ENCODE measurements at places on chromosomes 2 and 18.

DNA sequence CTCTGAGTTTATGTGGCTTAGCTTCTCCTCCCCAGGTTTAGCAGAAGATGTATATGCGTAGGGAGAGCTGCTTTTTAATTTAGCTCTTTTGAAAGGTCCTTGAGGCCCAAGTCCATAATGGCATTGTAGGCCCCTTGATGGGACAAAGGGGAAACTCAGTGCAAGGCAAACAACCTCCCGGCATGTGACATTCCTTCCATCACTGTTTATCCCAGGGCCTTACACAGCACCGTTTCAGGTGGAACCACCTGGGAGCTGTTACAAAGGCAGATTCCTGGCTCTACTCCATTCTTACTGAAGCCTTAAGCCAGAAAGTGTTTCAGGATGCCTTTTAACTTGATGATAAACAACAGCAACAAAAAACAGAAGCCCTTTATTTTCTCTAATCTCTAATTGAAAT lies 555.4 kb downstream of the SLC4A3 start:
- DNase-seq, result no peak

DNA sequence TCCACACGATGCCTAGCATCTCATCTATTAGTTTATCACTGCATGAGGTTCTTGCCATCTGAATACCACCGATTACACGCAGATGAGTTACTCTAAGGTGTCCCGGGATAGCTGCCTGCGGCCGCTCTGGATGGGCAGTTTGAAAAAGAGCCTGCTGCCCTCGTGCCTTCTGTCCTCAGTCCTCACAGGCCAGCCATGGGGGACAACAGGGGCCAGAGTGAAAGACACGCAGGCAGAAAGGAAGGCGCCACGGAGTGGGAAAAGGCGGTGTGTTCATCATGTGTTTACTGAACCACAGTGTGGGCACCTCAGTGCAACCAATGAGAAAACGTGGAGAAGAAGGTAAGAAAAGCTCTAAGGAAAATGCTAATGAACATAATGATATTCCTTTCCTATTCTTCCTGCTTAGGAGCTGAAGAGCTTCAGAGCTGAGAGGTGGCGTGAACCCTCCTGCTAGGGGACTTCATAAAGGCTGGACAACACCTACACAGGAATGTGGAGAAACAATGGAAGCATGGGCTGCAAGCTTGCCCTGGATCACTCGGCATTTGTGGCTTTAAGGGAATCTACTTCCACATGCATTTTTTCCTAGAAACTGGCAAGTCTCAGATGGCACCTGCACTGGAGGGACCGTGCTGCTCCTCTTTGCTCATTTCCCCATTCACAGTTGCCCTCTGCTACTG lies 50.9 kb downstream of the CABYR start:
- no peak for DNase-seq

DNA sequence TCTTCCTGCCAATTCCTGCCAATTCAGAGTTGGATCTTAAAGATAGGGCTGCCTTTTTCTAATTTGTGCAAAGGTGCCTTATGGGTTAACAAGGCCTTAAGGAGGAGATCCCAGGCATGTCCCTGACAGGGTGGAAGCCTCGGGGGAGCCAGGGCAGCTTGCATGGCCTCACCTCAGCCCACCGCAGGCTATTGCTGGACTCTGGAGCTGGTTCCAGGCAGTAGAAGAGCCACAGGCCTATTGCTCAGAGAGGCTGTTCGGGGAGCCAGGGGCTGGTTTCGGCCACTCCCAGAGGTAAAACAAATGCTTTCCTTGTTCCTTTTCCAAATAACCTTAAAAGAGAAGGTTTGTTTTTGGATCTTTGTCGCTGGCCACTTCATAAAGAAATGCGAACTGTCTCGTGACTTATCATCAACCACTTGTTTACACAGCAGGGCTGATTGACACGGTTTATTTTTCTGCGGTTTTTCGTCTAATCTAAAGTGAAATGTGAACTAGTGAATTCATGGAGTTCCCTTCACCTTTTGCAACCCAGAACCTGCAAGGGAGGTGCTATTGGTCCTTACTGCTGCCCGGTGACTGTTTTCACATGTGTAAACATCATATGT lies 108.6 kb downstream of the APOB start:
- no peak for DNase-seq

GRCh38 chr2:54903736-54904554 lies 146.3 kb downstream of the RTN4 start:
- peak; percentile 33 for DNase-seq

DNA sequence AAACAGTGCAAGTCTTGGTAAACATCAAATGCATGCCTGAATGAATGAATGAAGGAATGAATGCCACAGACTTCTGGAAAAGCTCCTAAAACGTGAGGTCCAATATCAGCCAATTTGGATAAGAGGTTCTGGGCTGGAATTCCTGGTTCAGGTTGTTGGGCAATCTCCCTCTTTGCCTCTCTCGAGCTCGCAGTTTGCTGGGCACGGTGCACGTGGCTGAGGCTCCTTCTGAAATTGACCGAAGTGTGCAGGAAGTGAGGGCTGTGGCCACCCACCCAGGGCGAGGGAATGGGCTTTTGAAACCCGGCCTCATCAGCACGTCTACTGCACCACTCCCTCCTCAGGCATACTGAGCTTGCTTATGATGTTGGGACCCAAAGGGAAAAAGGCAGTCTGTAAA lies 288.8 kb upstream of the HS6ST1 start:
- no peak for DNase-seq

DNA sequence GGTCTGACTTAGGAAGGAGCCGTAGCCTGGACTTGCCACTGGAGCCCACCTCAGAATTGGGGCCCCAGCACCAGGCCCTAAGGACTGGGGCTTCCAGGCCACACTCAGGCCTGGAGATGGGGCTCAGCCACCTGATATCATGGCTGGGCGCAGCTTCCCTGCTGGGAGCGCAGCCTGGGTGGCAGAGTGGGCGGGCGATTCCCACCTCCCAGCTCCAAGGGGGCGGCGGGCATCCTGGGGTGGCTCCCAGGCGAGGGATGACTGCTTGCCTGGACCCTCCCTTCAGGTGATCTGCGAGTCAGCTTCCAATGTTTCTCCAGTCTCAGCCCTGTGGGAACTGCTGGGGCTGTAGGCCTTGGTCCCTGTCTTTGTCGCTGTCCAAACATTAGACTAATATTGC lies 20.1 kb downstream of the GPR35 start:
- no peak for DNase-seq

GRCh38 chr2:75022516-75022915 lies 64.1 kb downstream of the POLE4 start:
- DNase-seq, result no peak

DNA sequence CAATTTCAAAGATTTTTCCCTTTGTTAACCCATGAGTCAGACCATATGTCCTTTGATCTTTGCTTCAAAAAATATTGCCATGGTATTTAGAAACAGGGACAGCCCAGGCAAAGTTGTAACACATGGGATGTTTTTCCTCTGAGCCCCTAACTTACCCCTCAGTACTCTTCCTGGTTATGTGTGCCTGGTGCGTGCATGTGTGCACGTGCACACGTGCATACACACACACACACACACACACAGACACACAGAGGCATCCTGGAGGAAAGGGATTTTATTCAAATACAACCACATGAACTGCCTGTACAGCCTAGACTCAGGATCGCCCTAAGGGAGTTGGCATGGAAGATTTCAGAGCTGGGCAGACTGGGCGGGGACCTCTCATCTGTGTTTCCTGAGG lies 5.1 kb downstream of the AFF3 start:
- DNase-seq, result no peak

DNA sequence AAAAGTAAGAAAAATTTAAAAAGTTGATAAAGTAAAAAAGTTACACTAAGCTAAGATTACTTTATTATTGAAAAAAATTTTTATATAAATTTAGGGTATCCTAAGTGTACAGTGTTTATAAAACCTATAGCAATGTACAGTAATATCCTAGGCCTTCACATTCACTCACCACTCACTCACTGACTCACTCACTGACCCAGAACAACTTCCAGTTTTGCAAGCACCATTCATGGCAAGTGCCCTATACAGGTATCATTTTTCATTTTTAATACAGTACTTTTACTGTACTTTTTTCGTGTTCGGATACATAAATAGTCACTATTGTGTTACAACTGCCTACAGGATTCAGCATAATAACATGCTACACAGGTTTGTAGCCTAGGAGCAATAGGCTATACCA lies 8.9 kb upstream of the THUMPD2 start:
- DNase-seq, result no peak

DNA sequence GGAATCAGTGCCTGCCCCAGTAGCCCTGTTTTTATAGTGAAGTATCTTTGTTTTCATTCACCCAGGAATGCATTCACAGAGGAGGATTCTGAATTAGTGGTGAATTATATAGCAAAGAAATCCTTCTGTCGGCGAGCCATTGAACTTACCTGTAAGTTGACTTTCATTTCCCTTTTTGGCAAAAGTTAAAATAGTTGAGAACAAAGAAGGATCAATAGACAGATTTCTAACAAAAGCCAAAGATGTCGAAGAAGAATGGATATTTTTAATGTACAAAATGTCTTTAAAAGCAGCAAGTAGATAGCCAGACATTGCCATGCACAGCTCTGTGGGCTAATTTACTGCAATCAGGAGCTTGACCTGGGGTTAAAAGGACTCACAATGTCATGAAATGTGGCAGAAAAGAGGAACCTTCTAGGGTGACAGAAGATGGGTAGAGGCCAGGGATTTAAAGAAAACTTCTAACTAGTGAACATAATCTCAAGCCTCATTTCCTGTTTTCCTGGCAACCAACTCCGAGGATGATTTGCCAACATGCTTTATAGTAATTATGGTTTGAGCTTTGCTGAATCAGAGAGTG lies 53.8 kb upstream of the TMEM87B start:
- no peak for DNase-seq

GRCh38 chr18:51397347-51397962 lies 200.0 kb upstream of the MEX3C start:
- DNase-seq, result no peak

DNA sequence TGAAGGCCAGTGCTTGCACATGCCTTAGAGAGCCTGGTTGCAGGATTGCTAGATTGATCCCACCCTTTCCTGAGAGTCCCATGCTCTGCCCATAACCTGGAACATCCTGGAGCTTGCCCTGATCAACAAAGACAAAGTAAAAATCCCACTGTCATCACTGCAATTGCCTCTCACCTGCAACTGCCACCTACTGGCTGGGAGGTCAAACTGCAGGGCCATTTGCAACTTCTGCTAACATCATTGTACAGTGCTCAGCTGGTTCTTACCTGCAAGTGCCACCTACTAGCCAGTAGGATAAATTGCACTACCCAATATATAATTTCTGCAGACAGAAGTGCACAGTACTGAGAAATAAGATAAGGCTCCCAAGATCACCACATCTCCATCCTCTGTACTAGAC lies 947.5 kb downstream of the CPS1 start:
- no peak for DNase-seq

- no peak for DNase-seq
Measured at GRCh38 chr2:148552675-148553331, 91.7 kb upstream of the EPC2 start.

- DNase-seq, result no peak
Measured at GRCh38 chr2:103462101-103462500, 700.3 kb downstream of the TMEM182 start.

DNA sequence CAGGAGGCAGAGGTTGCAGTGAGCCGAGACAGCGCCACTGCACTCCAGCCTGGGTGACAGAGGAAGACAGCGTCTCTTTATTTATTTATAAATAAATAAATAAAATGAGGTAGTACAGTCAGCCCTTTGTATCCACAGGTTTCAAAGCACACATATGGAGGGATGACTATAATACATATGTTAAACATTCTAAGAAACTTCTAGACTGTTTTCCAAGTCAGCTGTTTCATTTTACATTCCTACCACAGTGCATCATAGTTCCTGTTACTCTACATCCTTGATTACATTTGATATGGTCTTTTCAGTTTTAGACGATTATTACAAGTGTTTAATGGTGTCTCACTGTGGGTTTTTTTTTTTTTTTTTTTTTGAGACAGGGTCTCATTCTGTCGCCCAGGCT lies 157.6 kb downstream of the ATAD2B start:
- DNase-seq, result no peak

DNA sequence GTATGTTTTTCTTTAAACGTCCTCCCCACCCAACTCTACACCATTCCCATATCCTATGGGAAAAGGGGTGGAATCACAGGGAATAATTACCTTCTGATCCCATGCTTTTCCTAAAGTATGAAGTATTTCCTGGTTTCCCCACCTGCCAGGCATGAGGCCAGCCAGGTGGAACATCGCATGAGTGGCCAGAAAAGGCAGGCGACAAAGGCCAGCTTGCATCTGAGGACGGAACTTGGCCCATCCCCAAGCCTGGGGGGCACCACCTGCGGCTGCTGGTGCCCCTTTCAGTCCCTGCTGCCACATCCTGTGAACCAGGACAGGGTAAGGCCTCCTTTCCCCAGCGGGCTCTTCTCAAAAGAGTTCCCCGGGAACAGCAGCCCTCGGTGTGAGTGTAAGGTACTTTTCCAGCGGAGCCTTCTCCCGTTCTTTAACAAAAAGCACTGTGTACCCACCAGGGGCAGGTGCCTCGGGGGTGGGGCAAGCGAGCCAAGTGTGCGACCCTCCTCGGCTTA lies 1.2 kb upstream of the ERFE start:
- DNase-seq, result no peak

DNA sequence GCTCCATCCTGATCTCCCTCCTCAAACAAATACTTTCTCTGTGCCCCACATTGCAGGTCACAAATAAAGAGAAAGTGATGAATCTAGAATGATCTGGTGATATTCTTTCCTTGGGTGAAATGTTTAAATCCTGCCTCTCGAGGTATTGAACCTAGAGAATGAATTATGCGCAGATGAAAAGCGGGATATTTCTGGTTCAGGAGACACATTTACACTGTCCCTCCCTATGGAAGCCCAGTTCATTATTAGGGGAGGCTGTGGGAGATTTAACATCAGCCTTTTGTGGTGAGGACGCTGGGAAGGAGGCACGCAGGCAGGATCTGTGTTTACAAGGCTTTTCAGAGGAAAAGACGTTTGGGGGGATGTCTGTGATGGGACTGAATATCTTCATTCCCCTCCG lies 20.6 kb downstream of the MAPRE2 start:
- no peak for DNase-seq

DNA sequence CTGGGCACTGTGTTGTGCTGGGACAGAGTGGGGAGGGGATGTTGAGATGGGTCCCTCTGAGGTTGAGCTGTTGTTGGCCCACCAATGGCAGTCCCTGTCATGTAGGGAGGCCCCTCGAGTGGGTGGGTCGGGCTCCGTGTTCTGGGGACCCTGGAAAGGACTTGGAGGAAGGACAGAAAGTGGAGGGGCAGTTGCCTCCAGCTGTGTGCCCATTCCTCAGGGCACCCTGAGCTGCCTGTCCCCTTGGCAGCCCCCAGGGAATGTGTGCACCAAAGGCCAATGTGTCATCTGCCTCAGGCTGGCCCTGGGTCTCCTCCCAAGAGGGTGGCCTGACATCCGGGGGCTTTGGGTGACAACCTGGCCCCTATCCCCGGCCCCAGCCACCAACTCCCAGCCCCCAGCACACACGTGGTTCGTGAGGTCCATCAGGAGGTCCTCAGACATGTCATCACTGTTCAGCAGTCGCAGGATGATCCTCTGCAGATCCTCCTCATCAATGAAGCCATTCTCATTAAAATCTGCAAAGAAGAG lies 57.7 kb downstream of the CIB4 start:
- no peak for DNase-seq

DNA sequence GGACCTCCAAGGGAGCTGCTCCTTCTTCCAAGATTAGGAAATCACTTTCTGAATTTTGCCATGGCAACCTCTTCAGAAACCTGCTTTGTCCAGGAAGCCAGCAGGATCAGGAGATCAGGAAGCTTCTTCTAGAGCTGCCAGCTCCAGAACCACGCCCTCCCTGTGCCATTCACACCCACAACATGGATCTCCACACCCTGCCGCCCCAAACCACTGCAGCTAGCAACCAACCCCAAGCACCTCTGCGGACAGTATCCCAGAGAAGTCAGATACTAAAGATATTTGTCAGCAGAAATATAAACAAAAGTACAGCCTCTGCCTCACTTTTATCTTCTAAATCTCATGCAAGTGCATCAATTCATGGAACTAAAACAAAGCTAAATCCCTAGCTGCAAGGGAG lies 106.4 kb downstream of the VIT start:
- no peak for DNase-seq
